ENCODE measurements at places on chromosomes 4 and X. TPM values are rescaled to one million over a fixed set of nuclear protein-coding genes. Genes with fewer than 3 reads are reported as not detected.

DNA sequence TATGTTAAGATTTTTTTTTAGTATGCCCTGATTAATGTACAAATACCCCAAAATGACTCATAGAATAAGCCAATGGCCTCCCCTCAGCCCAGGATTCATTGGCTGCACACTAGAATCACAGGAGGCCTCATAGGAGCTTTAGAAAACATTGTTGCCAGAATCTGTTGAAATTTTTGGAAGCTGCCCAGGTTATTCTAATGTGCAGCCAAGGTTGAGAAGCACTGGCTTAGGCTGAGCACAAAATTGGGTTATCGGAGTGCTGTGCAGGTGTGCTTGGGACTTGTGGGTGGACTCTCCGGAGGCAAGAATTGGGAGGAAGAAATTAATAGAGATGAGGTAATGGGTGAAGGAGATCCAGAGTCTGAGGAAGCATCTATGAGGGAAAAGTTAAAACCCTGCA, 41.3 kb upstream of the VCX start:
- DNase-seq = no peak

The ZDHHC9 gene
- total RNA-seq = 14.8 TPM

DNA sequence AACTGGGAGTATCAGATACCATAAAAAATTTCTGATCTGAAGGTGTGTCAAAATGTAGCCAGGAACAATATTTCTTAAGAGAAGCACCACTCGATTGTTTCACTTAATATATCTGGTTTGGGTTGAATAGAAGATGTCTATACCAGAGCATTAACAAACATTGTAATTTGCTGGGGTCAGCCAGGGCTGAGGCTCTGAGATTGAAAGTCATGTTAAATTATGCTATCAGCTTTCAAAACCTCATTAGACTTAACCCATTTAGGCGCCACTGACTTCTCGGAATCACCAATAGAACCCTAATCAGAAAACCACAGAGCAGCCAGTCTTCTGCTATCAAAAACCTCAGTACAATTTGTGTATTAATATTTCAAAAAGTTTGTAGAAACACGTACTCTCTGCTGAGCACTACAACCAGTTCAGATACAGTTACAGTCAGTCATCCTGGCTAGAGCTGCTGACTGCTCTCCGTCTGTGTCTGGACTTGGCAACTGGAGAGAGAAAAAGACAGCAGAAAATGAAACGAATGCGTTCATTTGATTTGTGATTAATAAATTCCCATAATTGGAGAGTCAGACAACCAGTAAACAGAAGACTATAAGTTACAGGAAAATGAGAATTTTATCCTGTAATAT, 848.6 kb upstream of the PABPC4L start:
- no peak for DNase-seq

- peak; percentile 42 for DNase-seq
Measured at GRCh38 chr4:89000844-89001360, 56.1 kb downstream of the FAM13A start.

The FAM114A1 gene
- 61.5 TPM for total RNA-seq

The EDA gene
- total RNA-seq = 1.6 TPM

The MAP7D2 gene
- total RNA-seq = 1.4 TPM

GRCh38 chrX:132452911-132453550, 35.8 kb downstream of the MBNL3 start:
- no peak for DNase-seq

- no peak for DNase-seq
Measured at GRCh38 chr4:138522366-138522765, 280.2 kb upstream of the SLC7A11 start.

DNA sequence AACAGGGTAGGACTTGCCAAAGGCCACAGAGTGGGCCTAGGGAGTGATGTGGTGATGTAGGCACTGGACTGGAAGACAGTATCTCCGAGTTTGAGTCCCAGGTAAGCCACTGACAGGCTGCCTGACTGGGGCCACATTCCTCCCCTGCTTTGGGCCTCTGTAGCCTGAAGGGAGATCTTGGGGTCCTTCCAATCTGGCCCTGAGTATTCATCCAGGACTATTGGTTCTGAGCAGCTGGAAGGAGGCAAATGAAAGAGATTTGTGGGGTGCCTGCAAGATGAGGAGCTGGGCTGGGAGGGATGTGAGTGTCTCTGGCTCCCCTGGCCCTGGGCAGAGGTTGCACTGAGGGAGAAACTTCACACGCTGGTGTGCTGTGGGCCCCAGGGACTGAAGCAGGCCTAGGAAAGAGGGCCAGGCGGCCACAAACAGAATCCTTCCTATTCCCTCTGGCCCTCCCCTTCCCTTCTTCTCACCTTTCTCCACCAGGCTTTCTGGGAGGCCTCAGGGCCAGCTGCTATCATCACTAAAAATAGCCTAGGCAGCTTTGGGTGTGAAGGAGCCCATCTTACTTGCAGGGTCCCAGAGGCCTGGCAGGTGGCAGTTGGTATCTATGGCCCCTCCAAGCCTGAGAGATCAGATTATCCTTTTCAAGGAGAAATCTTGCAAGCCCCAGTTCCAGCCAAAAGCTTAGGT, 70.1 kb downstream of the PJA1 start:
- DNase-seq = no peak

The TAF1 gene
- 16.7 TPM for total RNA-seq

The STARD8 gene
- total RNA-seq = 9.5 TPM

The TLR3 gene
- total RNA-seq = 5.5 TPM

The JAKMIP1 gene
- not detected for total RNA-seq

The MBNL3 gene
- 6.3 TPM for total RNA-seq

The TRPC5OS gene
- total RNA-seq = not detected

- no peak for DNase-seq
Measured at GRCh38 chrX:136387951-136388502, 87.3 kb downstream of the ADGRG4 start.

GRCh38 chr4:98867648-98868047, 61.3 kb downstream of the EIF4E start:
- DNase-seq = no peak

- DNase-seq = no peak
Measured at GRCh38 chr4:55175779-55176231, 50.4 kb upstream of the KDR start.

- peak; percentile 67 for DNase-seq
Measured at GRCh38 chr4:104128850-104129213, 365.9 kb downstream of the CXXC4 start.

DNA sequence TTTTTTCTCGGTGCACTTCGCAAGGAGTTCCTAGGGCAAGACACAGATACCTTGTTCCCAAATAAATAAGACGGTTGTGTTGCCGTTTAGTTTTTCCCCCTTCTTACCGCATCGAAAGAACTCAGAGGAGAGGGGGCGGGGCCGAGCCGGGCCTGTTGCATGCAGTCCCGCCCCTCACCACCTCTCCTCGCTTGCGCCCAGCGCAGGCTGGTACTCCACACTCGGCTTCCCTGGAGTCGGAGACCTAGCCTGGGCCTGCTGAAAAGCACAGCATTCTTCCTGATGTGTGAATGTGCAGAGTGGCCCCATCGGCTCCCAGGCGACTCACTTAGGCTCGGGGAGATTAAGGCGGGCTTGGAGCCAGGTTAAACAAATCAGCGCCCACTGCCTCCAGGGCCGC, 26.1 kb upstream of the VMA21 start:
- no peak for DNase-seq

DNA sequence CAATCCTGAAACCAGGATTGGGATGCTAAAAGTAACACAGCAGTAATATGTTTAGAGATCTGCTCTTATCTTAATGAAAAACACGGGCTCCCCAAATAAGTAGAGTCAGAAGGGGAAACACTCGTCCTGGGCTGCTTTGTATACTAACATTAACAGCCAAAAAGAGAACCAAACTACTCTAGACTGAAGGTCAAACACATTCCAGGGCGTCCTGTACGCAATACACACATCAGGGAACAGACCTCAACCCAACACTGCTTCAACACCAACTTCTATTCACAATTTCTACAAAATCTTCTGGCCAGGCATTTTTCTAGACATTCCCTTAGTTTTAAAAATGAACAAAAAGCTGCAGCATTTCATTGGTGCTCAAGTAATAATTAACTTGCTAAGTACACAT, 21.4 kb downstream of the FAT1 start:
- DNase-seq = no peak

The TRAM1L1 gene
- 2.5 TPM for total RNA-seq

GRCh38 chrX:135741192-135741715, 26.7 kb downstream of the CT45A3 start:
- DNase-seq = no peak

DNA sequence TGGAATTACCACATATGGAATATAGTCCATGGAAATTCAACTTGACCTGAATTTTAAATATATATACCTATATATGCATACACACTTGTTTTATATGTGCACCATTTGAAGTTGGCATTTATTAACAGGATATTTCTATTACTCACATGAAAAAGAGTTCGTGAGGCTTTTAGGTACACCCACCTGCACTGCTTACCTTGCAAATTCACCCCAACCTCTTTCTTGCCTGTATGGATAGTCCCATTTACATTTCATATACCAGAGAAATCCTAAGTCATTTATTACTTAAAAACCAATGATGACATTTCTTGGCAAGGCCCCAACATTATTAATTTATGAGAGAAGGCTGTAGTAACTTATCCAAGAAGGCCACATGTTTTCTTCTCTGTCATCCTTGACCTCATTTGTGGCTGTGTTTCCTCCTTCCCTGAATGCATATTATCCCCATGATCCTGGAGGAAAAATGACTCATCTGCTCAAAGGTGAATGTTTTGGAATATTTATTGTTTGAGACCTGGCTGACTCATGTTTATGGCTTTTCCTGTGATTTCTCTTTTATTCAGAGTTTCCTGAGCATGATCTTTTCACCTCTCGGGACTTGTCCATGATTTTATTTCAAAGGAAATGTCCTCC, 62.2 kb upstream of the FAM241A start:
- peak; percentile 94 for DNase-seq

The SMR3B gene
- total RNA-seq = not detected

DNA sequence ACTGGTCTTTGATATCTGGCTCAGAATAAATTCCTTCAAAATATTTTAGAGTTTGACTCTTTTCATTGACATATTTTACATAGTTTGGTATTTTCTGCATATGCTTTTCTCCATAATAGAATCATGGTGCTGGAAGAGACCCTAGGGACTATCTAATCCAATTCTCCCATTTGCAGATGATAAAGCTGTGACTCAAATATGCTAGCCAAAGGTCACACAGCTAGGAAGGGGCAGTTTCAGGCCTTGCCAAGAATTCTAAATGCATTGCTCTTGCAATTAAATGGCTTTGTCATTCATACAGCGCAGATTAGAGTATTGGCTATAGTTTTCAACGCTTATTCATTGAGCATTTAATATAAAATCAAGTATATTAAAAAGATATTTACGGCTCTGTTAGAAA, 374.1 kb upstream of the RASGEF1B start:
- no peak for DNase-seq

DNA sequence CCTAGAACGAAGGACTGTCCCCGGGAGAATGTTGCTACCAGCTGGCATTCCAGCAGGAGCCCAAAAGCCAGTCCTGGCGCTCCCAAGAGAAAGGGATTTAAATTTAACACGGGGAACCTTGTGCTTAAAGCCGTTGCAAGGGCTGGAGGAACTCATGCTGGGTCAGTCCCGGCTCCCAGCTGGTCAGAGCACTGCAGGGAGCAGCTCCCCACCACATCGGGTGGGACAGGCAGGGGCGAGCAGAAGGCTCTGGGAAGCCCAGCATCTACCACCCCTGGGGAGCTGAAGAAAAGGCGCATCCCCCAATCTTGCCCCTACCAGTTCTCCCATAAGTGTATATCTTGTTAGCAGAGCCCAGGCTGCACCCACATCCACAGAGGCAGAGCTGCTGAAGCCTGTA, 15.7 kb downstream of the CFAP99 start:
- no peak for DNase-seq

GRCh38 chr4:99405433-99406115, 29.6 kb downstream of the ADH7 start:
- peak; percentile 48 for DNase-seq

- DNase-seq = no peak
Measured at GRCh38 chr4:80540785-80541469, 205.4 kb downstream of the CFAP299 start.

DNA sequence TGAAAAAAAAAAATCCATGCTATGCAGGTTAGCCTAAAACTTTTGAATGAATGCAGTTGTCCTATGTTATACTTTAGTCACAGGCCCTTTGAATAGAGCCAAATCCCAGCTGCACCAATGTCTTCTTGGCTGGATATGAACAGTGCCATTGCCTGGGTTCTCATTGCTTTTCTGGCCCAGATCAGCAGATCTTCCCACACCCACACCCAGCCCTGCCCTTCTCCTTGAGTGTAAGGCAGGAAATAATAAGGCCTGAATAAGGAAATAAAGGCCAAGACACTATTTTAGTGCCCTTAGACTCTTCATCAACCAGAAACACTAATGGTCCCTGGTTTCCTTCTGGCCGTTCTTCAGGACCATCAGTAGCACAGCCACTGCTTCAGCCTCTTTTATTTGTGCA, 66.6 kb downstream of the USP38 start:
- DNase-seq = no peak

- peak; percentile 78 for DNase-seq
Measured at GRCh38 chr4:11669156-11669555, 240.5 kb upstream of the HS3ST1 start.

The WDR17 gene
- 0.17 TPM for total RNA-seq

DNA sequence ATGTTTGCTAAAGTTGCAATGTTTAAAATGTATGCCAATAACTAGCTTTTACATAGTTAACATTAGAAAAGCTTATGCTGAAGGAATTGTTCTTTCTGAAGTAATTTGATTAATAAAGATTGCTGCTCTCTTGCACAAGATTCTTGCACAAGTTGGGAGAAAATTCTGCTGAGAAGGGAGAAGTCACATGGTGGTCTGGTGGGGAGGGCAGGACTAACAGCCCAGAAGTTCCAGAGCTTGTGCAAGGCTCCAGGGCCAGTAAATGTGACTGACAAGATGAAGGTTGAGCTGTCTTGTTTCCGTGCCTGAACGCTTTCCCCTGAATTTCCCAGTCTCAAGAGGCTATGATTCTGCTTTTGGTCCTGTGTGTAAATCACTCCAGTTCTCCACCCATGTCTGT, 112.9 kb upstream of the VCX start:
- DNase-seq = no peak

The FAM156B gene
- 6.6 TPM for total RNA-seq

The SSX1 gene
- total RNA-seq = not detected

- no peak for DNase-seq
Measured at GRCh38 chr4:73844345-73844744, 7.9 kb downstream of the CXCL6 start.

DNA sequence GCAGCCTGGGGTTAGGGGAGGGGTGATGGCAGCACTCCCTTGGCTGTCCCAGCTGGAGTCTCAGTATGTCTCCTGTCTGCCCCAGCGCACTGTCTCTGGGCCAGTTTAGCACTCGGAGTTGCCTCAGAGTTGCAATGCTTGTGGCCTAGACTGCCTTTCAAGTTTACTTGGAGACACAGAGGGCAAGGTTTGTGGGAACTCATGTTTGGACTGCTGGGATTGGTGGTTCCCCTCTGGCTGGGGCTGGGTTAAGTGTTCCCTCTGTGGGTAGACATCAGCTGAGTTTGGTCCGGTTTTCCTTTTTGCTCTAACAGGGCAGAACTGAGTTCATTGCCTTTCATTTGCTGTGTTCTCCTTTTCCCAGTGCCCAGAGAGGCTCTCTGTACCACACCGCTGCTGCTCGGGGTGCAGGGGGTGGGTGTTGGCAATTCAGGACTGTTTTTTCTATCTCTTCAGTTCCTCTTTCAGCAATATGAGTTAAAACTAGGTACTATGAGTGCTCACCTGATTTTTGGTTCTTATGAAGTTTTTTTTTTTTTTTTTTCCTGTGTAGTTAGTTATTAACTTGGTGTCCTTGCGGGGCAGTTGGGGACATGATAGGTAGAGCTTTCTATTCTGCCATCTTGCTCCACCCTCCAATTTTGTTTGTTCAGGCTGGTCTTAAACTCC, 17.2 kb downstream of the RAB33B start:
- no peak for DNase-seq

The ANXA3 gene
- 354 TPM for total RNA-seq
